Activated T-cell treated with anti-CD3 and anti-CD28 coated beads, Interleukin-2, amount 50 U/mL, for 4 hours (primary cell): ENCODE measurements at places on chromosomes 1 and 21. TPM values are rescaled to one million over a fixed set of nuclear protein-coding genes. Genes with fewer than 3 reads are reported as not detected.

DNA sequence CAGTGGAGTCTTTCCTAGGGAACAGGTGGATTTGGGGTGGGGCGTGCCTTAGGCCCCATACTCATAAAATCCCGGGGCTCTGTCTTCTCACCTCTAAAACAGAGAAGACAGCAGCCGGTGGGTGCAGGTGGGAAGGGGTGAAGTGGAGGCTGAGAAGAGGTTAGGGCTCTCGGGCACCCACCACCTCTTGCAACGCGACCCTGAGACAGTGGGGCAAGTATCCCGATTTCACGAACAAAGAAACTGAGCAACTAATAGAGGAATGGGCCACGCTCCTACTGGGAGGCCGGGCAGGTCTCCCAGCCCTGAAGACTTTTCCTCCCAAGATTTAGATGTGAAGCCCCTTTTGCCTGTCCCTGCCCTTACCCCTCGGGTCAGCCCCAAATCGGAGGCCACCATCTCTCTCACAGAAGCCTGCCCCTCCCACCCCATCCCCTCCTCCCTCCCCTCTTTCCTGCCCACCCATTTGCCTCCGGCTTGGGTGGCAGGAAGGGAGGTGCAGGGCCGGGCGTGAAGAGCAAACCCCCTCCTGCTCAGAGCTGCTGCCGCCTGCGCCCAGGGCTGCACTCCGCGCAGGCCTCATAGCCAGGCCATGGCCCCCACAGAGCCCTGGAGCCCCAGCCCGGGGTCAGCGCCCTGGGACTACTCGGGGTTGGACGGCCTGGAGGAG, at the start of gene GPR25:
Gene GPR25, plus strand, starts transcription at position 536 of the 670 bp plus-strand sequence. Its CDS starts 57 bp downstream, at position 593.
- no peak for DNase-seq

DNA sequence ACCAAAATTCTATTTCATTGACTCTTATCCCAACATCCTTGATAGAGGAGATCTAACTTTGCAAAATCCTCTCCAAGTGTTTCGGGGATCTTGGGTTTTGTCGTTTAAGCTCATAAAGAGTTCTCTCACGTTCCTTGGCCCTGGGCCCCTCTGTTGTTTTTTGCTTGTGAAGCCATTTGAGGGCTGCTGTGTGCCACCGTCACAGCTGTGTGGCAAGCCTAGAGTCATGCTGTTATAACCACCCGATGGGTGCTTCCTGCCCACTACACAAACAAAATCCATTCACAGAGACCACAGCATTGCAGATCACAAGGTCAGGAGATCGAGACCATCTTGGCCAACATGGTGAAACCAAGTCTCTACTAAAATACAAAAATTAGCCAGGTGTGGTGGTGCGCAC, 154.1 kb downstream of the ADSS2 start:
- DNase-seq, result no peak

GRCh38 chr1:13737398-13737797, 37.4 kb downstream of the PRDM2 start:
- no peak for DNase-seq

DNA sequence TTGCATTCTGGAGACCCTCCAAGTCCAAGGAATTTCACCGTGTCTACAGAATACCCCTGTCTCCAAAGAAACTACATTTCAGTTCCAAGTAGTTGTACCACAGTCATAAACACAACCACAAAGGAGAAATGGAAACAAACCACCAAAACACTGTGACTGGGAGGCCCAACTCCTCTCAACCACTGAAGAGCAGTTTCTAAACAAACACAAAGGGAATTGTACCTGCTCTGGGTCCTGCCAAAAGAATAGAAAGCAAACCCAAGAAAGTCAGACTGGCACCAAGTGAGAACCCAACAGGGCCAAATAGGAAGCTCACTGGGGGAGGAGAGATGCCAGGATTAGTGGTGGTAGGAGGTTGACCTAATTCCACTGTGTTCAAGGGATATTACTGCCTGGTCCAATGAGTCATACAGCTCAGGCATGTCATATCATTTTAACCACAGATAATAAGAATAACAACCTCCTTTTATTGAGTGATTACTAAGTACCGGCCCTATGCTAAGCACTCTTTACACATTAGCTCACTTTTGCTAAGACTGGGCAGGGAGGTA, 123.9 kb upstream of the PPP2R5A start:
- DNase-seq, result no peak

GRCh38 chr1:74908797-74909196, 175.8 kb downstream of the TYW3 start:
- DNase-seq, result no peak

GRCh38 chr1:115465802-115466363, 127.8 kb upstream of the NGF start:
- DNase-seq, result no peak

DNA sequence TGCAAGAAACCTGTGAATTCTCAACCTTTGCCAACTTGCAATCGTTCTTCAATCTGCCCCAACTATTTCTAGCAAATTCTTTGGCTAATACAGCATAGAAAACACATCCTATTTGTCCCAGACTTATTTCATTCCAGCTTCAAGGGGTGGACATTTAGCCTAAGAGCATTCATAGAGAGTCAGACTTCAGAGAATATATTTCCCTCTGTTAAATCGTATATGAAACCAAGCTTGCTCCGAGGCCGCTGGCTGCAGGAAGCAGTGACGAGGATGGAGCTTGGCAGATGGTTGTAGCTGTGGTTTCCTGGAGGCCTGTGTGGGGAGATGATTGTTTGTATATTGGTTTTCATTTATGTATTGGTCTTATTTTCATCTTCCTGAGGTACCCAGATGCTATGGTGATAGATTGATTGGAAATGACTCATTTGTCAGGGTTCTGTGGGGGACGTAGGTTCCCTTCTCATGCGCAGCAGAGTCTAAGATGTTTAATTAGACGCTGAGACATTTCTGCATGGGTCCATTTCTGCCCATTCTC, 26.1 kb downstream of the MAN1C1 start:
- peak; percentile 51 for DNase-seq

GRCh38 chr1:155018617-155019348, 14.8 kb downstream of the DCST2 start:
- no peak for DNase-seq

- no peak for DNase-seq
These were observed 25.3 kb upstream of the EFHD2 start for GRCh38 chr1:15384301-15384901.

- DNase-seq, result no peak
These were observed 36.2 kb downstream of the GORAB start for GRCh38 chr1:170568197-170568596.

GRCh38 chr1:188089015-188089414, 1260.3 kb downstream of the PLA2G4A start:
- DNase-seq, result no peak

- no peak for DNase-seq
These were observed 60.4 kb upstream of the BACH1 start for GRCh38 chr21:29238053-29238966.

DNA sequence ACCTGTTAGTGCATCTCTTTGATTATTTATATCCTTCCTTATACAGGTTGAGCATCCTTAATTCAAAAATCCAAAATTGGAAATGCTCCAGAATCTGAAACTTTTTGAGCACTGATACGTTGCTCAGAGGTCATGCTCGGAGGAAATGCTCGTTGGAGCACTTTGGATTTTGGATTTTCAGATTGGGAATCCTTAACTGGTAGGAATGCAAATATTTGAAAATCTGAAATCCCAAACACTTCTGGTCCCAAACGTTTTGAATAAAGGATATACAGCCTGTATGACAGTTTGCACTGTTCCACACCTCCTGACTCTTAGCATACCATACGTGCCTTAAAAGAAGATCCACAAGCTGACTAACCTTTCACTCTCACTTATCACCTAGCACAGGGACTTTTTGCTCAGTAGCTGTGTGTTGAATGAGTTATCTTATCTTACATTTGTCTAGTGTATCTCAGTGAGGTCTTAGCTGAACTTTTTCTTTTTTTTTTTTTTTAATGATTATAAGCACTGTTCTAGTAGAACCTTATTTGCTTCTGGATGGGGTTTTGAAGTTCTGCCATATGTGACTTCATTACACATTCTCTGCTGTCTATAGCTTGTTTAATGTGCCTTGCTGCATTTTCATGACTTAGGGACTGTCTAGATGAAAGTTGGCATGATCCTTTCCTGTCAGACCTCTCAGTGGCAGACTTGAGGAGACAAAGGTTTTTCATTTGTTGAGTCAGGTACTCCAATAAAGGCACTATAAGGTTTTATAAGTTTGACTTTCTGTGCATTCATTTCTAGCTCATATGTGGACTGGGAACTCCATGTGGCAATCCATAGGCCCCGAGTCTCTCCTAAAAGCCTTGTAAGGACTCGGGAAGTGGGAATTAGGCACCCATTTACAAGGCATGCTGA, 21.6 kb downstream of the PTGFRN start:
- DNase-seq, result no peak

DNA sequence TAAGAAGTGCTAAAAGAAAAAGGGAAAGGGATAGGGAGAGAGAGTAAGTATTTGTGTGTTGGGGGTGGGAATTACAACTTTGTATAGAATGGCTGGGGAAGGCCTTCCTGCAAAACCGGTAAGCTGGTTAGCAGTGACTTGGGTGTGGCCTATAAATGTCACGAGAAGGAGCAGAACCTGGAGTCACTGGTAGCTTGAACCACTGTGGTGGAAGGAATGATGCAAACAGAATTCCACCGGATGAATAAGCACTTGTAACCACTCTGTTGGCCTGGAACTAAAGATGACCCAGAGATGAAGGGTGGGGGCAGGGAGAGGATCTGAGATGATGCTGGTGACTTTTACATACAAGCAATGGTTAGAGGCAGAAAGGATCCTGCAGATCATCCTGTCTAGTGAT, 8.9 kb downstream of the XKR8 start:
- no peak for DNase-seq

DNA sequence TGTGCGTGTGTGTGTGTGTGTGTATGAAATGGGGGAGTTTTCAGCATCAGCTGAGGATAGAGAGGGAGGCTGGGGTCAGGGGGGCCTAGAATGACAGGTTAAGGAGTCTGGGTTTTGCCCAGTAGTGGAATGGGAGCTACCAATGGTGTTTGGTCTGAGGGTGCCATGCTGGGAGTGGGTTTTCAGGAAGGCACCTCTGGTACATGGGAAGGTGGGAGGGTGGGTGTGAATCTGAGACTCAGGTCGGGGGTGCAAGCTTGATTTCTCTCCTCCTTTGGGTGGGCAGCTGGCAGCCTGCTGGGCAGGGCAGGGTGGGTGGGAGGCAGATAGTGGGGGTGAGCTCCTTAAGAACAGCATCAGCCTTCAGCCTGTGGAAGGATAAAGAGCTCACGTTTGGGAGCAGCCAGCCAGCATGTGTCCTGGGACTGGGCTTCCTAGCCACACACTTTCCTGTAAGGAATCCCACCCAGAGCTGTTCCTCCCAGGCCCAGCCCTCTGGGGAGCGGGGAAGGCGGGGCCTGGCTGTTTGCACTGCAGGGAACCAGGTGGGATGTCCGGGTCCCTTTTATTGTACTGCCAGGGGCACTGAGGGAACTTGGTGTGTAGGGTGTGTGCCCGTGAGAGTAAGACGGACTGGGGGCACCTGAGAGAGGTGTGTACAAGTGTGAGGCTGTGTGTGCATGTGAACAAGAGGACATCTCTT, 152.8 kb downstream of the FOXD2 start:
- DNase-seq, result no peak

DNA sequence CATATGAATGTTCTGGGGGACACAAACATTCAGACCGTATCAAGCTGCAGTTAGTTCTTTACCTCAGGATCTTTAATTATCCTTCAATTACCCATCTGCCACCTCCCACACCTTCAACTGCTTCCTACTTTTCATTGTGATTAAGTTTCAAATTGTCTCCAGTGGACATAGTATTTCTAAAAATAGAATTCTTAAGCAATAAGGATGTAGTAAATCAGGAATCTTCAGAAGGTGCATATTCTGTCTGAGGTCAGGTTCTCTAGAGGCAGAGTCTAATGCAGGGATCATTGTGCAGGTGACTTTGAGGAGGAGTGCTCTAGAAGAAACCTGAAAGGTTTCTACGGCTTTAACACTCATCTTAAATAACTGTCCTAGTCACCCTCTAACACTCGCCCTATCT, 102.6 kb upstream of the PPP2R5A start:
- DNase-seq, result no peak

DNA sequence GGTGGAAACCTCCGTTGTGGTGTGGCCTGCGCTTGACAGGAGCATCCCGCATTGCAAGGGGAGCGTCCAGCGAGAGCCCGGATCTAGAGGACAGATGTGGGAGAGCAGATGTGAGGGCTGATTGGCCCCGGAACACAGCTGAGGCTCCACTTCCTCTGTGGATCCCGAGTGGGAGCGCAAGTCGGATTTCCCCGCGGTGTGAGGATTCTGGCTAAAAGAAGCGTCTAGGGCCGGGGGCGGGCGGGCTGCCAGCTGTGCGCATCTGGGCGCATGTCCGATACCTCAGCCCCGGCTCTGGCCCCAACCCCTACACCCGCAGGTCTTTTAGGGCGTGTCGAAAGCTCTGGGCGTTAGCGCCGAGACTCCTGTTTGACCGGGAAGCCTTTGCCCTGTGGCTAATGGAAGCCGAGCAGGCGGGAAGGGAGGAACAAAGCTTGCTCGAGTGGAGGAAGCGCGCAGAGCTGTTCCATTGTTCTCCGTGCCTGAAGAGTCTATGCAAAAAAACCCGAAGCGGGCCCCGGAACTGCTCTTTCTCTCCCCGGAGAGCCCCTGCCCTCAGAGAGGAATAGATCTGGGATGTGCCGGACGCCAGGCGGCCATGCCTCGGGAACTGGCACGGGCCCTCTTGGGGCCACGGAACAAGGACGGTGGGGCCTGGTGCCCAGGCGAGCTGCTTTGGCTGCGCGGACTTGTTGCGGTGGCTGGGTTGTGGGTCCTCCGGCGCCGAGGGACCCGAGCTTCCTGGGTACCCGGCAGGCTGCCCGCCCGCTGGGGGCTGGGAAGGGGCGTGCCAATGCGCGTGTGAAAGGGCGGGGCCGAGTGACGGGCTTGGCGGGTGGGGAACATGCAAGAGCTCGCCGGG, 111.1 kb downstream of the NAV1 start:
- no peak for DNase-seq

- DNase-seq, result no peak
These were observed 39.0 kb downstream of the TENT5C start for GRCh38 chr1:117644696-117645311.

DNA sequence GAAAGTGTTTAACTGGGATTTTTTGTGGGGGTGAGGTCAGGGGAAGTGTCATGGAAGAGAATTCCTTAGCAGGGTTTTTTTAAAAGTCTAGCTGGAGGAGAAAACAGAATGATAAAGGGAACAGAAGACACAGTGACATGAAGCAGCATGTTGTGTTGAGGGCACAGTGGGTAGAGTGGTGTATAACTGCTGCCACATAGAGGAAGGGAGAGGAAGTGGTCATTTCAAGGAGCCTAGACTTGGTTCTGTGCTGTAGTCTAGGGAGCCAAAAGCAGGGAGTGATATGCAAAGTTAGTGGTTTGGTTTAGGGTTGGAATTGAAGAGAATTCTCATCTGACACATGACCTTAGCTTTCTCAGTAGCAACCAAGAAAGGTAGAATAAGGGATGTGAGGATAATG, 10.2 kb downstream of the EEIG2 start:
- DNase-seq, result no peak

The CLDN14 gene
- total RNA-seq, result not detected

The UBASH3A gene
- 8.8 TPM for total RNA-seq

The FLVCR1 gene
- 14.7 TPM for total RNA-seq

The C1orf116 gene
- total RNA-seq, result 0.03 TPM

The C1orf210 gene
- total RNA-seq, result not detected

The CALML6 gene
- total RNA-seq, result 0.51 TPM
